ENCODE measurements at places on chromosomes 7 and 10.
A peak's percentile ranks its signal among the peaks of the same experiment; 100 is the strongest.

- no peak for DNase-seq
These were observed 3.0 kb downstream of the NOD1 start for GRCh38 chr7:30475580-30475979.

- DNase-seq = no peak
These were observed 40.1 kb downstream of the SNX10 start for GRCh38 chr7:26331789-26332188.

GRCh38 chr10:71357792-71358265, 38.8 kb downstream of the SLC29A3 start:
- no peak for DNase-seq

DNA sequence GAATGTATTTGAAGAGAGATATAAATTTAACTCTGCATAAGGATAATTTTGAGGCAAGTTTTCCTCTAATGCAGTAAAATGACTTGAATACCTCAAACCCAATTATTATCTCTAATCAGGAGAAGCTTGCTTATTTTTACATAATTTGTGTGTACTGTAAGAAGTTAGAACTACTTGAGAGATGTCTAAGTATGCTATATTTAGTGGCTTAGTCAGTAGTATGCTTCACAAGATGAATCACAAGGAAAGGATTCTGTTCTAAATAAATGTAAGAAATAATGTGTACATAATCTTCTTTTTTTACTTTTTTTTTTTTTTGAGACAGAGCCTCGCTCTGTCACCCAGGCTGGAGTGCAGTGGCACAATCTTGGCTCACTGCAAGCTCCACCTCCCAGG, 13.7 kb downstream of the PHTF2 start:
- no peak for DNase-seq

DNA sequence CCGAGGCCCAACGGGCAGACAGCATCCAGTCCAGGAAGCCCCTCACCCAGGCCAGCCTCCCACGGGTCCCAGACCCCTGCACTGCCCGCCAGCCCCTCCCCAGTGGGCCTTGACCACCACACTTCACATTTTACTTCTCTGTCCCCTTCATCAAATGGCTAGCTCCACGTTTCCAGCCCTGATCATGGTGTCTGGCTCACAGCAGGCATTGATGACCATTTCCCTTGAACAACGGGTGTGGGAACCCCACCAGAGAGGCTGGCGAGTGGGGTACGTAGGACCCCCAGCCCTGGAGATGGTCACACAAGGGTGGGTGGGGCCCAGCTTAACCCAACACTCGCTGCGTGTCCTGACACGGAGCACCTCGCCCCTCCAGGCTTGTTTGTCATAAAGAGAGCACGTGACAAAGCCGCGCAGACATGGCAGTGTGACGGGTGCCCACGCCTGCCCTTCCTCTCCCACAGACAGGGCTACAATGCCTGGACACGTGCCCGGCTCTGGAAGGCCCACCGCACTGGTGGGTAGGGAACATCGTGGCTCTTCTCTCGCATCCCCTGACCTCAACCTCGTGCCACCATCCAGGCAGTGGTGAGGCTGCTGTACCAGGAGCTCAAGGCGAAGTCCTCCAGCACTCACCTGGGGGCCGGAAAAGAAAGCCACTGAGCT, 267.7 kb downstream of the MAD1L1 start:
- DNase-seq = no peak

DNA sequence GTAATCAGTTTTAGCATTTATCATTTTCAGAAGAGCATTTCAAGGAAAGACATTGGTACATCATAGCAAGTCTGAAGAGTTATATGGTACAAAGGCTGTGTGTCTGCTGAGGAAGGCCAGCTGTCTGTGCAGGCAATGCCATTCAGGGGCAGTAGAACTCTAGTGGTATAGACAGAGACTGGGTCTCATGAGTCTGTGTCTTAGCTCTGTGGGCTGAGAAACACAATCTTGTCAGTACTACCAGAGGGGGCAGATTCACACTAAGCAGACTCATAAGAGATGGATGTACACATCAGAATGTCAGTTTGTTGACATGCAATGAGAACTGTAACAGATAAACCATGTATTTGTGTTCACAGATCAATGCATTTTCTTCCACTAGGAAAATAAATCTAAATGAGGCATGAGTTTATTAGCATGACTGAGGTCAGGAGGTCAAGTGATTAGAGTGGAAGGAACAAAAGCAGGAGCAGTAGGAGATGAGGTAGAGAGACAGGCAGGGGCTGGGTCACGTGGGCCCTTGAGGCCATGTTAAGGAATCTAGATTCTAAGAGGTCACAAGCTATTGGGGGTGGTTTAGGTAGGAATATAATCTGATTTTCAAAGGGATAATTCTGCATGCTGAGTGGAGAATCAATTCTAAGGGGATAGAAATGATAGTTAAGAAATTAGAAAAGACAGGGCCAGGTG, 7.5 kb upstream of the GGCT start:
- DNase-seq = no peak

DNA sequence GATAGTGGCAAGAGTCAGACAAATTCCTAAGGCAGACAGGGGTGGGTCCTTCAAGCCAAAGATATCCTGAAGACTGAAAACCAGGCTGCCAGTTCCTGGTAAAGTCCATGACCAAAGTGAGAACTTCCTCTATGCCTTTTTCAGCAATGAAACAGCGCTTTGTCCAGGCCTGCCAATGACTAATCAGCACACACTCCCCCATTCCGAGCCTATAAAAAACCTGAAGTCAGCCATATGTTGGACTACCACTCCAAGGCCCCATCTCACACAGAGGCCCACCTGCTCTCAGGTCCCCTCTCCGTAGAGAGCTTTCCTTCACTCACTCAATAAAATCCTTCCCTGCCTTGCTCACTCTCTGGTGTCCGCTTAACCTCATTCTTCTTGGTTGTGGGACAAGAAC, 402.2 kb downstream of the ANKRD7 start:
- no peak for DNase-seq

- no peak for DNase-seq
These were observed 767 bp upstream of the ADAM8 start for GRCh38 chr10:133277277-133277992.

GRCh38 chr10:61480208-61480607, 27.0 kb upstream of the TMEM26 start:
- no peak for DNase-seq

- DNase-seq = no peak
These were observed 16.2 kb downstream of the CCDC3 start for GRCh38 chr10:12985347-12985746.

- DNase-seq = no peak
These were observed 315.8 kb downstream of the HPSE2 start for GRCh38 chr10:98919899-98920298.

DNA sequence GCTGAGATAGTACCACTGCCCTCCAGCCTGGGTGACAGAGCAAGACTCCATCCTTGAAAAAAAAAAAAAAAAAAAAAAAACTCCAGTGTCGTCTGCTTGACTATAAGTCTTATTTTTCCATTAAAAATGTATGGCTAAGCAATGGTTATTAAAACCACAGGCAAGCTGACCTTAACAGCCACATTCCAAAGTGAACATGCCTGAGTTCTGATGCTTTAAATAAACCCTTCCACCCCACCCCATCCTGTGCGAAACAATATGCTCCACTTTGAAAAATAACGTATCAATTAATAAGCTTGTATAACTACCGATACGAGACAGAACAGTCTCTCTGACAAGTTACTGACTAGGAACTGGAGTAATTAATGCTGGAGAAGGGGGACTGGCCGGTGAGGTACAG, 63.7 kb downstream of the LARP4B start:
- no peak for DNase-seq

DNA sequence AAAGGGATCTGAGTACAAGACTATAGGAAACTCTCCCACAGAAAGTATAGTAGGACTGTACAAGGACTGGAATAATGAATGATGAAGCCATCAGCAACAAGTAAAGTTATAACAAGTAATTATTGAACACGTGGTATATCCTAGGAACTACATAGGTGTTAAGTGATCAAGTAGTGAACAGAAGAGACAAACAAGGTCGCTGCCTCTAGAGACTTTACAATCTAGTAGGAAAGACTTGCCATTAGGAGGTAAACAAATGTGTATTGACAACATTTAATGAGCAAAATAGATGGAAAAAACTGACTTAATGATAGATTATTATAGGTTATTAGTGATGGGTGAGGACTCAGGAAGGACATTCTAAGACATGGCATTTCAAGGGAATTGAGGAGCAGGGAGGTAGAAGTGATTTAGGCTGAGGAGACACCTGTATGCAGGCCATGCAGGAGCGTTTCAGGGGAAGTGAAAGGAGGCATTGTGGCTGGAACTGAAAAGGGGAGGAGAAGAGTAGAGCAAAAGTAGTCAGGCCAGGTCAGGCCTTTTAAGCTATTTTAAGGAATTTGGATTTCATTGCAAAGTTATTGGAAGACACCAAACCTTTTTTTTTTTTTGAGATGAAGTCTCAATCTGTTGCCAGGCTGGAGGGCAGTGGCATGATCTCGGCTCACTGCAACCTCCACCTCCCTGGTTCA, 8.5 kb upstream of the GLCCI1 start:
- DNase-seq = peak; percentile 29

DNA sequence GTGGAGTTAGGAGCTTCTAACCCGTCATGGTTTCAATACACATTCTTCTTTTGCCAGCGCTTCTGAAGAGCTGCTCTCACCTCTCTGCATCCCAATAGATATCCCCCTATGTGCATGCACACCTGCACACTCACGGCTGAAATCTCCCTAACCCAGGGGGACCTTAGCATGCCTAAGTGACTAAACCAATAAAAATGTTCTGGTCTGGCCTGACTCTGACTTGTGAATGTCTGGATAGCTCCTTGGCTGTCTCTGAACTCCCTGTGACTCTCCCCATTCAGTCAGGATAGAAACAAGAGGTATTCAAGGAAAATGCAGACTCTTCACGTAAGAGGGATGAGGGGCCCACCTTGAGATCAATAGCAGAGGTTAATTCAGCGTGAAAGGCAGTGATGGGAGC, 22.4 kb downstream of the PRSS2 start:
- DNase-seq = no peak

GRCh38 chr10:125409756-125410155, 249.4 kb upstream of the CTBP2 start:
- no peak for DNase-seq

DNA sequence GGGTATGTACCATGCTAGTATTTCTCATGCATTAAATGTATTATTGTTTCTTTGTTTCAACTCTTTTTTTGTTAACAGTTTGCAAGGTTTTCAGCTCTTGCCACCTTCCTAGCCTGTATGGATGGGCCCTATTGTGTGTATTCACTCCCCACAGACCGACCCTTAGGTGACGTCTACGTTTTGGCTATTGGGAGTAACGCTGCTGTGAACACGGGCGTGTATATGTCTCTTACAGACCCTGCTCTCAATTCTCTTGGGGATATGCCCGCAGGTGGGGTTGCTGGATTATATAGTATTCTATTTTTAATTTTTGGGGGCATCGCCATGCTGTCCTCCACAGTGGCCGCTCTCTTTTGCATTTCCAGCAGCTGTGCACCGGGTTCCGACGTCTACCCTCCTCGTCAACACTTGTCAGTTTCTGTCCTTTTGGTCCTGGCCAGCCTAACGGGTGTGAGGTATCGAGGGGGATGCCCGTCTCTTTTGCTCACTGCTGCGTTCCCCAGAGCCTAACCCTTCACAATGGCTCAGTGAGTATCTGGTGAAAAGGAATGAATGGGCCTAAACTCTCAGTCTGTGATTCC, 64.1 kb upstream of the GNA12 start:
- DNase-seq = no peak

- DNase-seq = no peak
These were observed 524.6 kb upstream of the KCND2 start for GRCh38 chr7:119748251-119748860.

- DNase-seq = no peak
These were observed 152.1 kb downstream of the NOC3L start for GRCh38 chr10:94210440-94211168.

DNA sequence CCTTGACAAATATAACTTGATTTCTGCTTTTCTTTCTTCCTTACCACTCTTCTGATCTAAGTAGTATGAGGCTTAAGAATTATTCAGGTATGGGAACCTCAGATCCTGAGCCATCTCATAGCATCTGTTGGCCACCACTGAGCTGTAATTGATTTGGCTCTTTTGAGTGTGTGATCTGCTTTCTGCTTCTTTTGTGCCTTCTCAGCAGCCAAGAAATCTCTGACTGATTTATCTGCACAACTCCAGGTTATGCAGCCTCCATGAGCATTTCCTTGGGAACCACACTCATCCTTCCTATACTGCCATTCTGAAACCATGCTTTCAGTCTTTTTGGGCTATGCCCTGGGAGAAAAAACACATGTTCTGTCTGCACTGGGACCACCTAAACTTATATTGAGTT, 178.0 kb upstream of the FAM3C start:
- DNase-seq = no peak

GRCh38 chr7:21480693-21481403, 53.0 kb downstream of the SP4 start:
- no peak for DNase-seq

- no peak for DNase-seq
These were observed 22.1 kb downstream of the FAM13C start for GRCh38 chr10:59340285-59340684.

DNA sequence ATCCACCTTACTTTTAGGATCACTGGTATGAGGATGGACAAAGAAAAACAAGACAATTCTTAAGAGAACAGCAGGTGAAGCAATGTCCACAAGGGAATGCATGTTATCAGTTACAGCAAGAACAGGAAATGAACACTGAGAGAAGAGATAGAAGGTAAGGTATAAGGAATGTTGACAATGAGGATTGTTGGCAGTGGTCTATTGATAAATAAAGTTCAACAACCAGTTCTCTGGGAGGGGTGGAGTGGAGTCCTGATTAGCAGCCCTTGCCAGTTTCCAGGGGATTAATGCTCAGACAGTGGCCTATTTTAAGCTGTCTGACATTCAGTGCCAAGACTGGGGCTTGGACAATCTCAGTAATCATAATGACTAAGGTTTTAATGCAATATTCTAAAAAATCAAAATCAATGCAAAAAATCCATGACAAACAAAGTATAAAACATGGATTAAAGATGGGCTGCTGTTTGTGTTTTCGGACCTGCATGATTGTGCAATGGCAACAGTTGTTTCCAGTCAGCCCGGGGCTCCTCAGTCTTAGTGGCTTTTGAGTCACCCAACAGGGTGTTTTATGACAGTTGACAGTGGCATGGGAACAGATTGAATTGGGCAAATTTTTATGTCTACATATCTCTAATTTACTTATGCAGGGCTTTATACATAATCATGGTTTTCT, 13.8 kb upstream of the AKR1B1 start:
- DNase-seq = no peak

DNA sequence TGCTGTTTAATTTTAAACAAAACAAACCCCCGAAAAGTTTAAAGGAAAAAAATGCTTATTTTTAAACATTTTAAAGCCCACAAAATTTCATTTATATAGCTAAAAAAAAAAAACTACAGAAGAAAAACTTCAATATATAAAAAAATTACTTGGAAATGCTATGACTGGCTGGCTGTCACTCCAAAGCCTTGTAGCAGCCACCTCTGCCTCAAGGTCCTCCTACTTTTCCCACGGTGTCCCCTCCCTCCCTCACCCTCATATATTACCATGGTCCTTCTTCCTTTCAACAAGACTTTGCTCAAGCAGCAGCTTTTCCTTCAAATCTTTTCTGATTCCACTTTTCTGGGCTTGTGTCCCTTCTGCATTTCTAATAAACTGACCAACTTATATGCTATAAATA, 122.0 kb downstream of the TPK1 start:
- no peak for DNase-seq

GRCh38 chr10:71927776-71928592, 36.2 kb upstream of the CHST3 start:
- DNase-seq = no peak

- peak; percentile 61 for DNase-seq
These were observed 36.3 kb downstream of the PLAC9 start for GRCh38 chr10:80168679-80169380.

GRCh38 chr7:151408839-151409666, 785 bp downstream of the WDR86 start:
- no peak for DNase-seq

- DNase-seq = no peak
These were observed 6.7 kb downstream of the FRAT1 start for GRCh38 chr10:97325754-97326153.

Data from GM13977 (cell line).